ENCODE measurements at places on chromosomes 11 and 22. TPM values are rescaled to one million over a fixed set of nuclear protein-coding genes. Genes with fewer than 3 reads are reported as not detected.

Gene GPHA2
- not detected for total RNA-seq

Gene HORMAD2
- not detected for total RNA-seq

Gene GPR83
- total RNA-seq = not detected

Gene ACR
- total RNA-seq = not detected

Gene KCNQ1
- total RNA-seq = 3.1 TPM

DNA sequence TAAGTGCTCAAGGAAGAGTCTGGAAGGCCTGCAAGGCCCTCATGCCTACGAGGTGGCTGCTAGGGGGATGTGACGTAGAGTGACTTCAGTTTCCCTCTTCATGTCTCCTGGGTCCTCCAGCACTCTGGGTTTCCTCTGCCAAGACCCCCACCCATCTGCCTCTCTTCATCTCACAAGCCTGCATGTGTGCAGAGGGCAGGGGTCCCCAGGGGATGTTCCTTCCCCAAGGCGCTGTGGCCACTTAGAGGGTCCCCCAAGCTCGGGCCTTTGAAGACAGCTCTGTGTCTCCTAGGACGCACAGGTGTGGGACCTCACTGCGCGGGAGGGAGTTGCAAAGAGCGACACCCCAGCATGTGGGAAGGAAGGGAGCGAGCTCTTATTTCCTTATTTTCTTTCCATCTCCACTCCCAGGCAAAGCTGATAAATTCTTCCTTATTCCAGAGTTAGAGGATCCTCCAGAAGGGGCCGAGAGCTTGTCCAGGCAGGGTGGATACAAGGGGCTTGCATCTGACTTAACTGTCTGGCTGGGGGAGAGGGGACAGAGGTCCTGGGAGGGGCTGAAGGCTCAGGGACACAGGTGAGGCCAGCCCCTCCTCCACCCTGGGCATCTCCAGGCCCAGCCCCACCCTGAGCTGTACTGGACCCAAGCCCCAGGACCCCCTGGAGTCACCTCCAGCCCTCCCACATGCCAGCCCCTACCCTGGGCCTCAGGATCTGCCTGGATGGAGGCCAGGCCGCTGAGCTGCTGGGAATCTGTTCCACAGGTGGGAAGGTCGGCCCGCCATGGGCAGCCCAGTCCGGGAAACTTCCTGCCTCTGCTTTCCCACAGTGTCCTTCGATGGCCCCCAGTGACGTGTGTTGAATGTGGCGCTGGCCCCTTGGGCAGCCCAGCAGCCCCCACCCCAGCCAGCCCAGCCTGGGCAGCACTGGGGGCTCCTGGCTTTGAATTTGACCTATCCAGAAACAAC is 59.7 kb upstream of the KCNQ1OT1 start:
- no peak for DNase-seq

DNA sequence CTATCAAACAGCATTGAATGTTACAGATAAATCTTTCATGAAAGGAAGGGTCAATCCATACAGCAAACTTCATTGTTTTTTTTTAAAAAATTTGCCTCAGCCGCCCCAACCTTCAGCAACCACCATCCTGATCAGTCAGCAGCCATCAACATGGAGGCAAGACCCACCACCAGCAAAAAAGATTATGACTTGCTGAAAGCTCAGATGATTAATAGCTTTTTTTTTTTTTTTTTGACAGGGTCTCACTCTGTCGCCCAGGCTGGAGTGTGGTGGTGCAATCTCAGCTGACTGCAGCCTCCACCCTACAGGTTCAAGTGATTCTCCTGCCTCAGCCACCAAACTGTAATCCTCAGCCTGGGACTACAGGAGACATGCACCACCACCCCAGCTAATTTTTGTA is 18.0 kb upstream of the CD3E start:
- DNase-seq = no peak

GRCh38 chr22:44289414-44290171 is 23.2 kb downstream of the SHISAL1 start:
- DNase-seq = no peak

DNA sequence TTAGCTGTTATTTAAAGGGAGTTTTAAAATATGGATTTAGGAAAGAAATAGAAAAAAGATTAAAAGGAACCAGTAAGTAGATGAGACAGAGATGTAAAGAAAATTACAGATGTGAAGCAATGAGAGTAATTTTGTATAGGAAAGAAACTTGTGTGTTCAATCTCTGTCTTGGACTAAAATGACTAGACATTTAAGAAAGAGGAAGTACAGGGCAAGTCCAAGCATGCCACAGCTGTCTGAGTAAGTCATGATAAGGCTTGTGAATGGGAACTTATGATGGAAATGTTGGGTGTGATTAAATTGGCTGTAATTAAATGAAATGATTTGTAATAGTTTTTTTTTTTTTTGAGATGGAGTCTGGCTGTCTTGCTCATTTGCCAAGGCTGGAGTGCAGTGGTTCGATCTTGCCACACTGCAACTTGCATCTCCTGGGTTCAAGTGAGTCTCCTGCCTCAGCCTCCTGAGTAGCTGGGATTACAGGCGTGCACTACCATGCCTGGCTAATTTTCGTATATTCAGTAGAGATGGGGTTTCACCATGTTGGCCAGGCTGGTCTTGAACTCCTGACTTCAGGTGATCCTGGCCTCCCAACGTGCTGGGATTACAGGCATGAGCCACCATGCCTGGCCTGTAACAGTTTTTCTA is 5.9 kb upstream of the ACY3 start:
- DNase-seq = no peak

- no peak for DNase-seq
Measured at GRCh38 chr11:66133216-66133775, 63.2 kb downstream of the PACS1 start.

GRCh38 chr11:114929351-114930000 is 251.1 kb downstream of the NXPE2 start:
- no peak for DNase-seq

GRCh38 chr11:108368134-108368533 is 99.2 kb downstream of the C11orf65 start:
- DNase-seq = no peak

DNA sequence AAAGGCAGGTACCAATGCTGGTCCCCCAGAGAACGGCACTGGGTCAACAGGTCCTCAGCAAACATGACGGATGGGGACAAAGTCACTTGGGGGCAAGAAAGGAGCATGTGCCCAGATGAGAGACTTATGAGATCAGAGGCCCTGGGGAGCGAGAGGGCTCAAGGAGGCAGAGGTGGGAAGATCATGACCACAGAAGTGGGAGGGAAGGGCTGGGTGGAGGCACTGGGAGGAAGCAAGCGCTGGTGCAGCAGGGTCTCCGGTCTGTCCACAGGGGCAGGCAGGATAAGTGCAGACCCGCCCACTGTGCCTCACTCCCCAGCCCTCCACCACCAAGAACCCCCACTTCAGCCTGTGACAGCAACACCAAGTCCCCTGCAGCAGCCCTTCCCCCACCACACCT is 10.9 kb downstream of the ELFN2 start:
- no peak for DNase-seq

- DNase-seq = no peak
Measured at GRCh38 chr11:132590986-132591385, 941.3 kb downstream of the OPCML start.

Measured in esophagus squamous epithelium (tissue), 5 donors.